ENCODE measurements at places on chromosomes 5 and 9.

DNA sequence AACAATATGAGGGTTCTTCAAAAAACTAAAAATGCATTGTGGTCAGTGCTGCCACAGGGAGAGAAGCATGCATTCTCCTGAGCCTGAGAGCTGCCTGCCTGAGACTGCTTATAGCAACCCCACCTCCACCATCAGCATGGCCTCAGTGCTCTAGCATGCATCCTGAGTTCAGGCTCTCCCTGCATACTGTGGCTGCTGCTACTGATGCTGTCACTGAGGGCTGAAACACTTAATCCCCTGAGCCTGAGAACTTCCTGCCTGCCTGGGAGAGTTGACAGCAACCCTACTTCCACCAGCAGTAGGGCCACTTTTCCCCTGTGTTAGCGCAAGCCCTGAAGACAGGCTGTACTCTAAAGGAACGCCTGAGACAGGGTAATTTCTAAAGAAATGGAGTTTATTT is 206.0 kb downstream of the FBXO4 start:
- no peak for DNase-seq

GRCh38 chr5:14557791-14558415 is 23.7 kb upstream of the OTULINL start:
- DNase-seq: no peak

DNA sequence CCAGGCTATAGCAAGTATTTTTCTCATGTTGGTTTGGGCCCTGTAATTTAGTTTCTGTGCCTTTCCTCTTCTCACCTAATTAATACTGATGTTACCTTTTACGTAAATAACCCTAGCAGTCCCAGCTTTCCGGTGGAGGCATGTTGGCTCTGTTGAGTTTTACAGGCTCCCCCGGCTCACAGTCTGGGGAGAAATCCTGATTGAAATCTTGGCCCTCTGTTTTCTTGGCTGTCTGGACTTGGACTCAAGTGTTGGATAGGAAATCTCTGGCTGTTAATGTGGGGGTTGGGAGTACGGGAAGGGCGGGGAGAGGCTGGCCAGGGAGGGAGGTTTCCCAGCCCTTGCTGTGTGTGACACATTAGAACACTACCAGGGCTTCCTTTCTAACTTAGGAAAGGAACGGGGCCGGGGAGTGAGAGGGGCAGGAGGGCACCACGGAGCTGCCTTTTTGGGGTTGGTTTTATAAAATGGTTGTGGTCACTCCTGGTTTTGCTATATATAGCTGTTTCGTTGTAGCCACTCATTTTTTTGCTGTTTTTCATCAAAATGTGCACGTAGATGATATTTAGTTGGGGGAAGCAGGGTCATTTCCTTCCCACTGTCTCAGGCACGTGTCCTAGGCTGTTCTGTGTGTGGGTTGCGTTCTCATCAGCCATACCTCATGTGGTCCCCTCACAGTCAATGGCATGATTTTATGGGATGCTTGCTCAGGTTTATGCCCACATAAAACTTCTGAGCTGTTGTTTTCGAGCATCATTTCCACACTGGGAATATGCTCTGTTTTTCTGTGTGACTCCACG is 11.0 kb downstream of the TRIO start:
- no peak for DNase-seq

GRCh38 chr5:175059687-175060211 is 335.4 kb downstream of the MSX2 start:
- DNase-seq: no peak
